Myocyte (in vitro differentiated cells): ENCODE measurements at places on chromosomes 12 and 14. TPM values are rescaled to one million over a fixed set of nuclear protein-coding genes. Genes with fewer than 3 reads are reported as not detected.
A peak's percentile ranks its signal among the peaks of the same experiment; 100 is the strongest.

DNA sequence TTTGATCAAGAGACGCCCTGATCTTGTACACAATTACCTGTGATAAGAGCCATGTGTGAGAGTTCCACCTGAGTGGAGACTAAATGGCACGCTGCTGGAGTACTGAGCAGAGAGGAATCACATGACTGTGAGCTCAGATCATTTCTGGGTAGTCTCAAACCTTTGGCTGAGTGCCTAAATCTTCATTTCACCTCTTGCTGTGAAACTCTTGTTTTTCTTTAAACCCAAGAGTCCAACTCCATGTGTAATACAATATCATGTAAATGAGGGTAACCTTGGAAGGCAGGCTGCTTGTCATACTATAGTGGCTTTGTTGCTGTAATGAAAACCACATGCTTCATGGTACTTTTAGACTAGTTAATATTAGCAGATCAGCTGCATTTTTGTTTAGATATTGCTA lies 156.9 kb downstream of the CAND1 start:
- peak; percentile 70 for DNase-seq

GRCh38 chr12:851343-851742 lies 98.2 kb downstream of the RAD52 start:
- peak; percentile 19 for DNase-seq

The IFNG-AS1 gene
- 1.8 TPM in 1 of 2 replicates, not detected in the other for total RNA-seq

The MAP3K9 gene
- total RNA-seq, result 0.42 and 0.53 TPM in 2 replicates

- peak; percentile 81 for DNase-seq
These were observed 449 bp upstream of the LTBP2 start for GRCh38 chr14:74612350-74613021.

- DNase-seq, result no peak
These were observed 8.9 kb upstream of the AMN start for GRCh38 chr14:102913341-102914211.

DNA sequence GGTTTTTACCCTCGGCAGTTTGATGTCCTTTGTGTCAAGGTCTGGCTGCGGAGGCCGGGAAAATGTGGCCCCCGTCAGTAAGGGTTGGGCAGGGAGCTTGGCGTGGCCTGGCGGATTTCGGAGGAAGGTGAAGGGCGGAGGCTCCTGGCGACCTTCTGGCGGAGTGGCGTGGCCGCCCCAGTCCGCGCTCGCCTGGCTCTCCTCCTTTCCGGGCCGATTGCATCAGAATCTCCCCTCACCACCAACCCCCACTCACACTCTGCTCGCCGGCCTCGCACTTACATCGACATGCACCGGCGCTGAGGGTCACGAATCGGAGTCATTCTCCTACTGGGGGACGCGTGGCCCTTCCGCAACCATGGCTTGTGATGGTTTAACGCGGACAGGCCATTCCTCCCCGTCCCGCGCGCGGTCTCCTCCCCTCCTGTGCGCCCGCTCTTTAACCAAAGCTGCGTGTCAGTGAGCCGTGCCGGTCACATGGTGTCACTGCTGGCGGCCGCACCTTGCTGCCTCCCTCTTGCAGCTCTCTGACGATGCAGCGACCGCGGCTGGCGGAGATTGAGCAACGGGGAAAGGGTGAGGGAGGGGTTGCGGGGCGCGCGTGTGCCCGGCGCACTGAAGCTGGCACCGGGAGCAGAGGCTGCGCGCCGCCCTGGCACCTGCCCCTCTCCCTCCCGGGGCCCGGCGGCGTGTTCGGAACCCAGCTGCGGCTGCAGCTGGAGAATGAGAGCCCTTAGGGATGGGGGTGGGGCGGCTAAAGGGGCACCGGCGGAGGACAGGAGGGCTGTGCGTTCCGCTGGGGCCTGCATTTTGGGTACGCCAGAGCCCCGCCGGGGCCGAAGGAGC lies at the start of gene SLC38A1:
Gene SLC38A1 (minus strand): TSS at position 461 of the 846 bp plus-strand sequence. CDS start 29,243 bp downstream, outside the sequence.
- peak; percentile 85 for DNase-seq

DNA sequence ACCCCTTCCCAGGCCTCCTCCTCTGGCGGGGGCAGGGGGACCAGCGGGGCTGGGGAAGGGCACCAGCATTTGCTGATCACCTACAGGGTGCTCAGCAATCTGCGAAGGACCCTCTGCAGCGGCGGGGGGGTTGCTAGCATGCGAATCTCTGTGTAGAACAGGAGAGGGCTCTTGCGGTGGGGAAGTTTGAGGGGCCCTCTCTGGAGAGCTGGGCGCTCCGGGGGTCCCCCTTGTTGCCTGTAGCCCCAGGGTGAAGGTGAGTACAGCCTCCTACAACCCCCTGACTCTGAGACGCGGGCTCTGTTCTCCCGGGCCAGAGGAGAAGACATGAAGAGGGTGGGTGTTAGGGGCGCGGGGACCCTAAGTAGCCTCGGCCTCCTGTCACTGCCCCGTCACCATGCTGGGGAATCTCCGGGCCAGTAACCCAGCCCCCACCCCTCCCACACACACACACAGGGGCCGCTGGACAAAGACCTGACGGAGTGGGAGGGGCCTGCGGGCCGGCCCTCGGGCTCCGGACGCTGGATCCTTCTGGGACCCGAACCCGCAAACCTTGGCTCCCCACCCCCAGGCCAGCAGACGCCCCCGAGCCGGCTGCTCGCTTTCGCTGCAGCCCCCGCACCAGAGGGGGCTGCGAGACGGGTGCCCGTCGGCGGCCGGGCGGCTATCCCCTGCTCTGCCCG lies 734 bp downstream of the FIGNL2 start:
- no peak for DNase-seq

The PIWIL1 gene
- not detected in 2 replicates for total RNA-seq

The FAM181A gene
- not detected in 2 replicates for total RNA-seq

DNA sequence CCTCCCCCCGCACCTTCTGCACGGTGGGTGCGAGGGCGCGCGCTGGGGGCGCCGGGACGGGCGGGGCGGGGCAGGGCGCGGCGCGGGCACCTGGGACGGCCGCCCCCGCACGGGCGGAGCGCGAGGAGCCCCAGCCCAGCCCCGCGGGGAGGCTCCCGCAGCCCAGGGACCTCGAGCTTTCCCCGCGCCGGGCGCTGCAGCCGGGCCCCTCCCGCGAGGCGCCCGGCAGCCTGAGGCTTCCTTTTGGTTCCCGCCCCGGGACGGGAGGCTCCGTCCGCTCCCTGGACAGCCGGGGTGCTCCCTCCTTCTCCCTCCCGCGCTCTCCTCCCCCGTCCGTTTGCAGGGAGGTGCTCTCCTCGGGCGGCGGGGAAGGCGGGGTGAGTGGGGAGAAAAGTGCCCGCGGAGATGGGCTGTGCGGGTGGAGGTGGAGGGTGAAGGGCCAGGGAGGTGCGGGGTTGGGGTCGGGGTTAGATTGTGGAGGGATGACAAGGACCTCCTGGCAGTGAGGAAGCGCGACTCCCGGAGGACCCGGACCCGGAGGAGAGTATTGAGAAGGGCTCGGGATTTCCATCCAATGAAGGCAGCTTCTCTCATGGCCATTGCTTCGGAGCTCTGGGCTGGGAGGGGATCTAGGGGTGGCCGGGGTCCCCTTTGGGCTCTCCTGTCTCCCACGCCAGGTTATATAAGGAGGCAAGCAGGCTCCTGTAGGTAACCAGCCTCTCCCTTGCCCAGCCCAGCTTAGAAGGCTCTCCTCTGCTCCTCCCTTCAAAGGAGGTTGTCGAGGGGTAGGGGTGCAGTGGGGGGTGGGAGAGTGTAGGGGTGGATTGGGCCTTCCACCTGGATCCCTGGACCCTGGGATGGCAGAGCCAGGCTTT lies 645 bp downstream of the JDP2 start:
- DNase-seq, result no peak

DNA sequence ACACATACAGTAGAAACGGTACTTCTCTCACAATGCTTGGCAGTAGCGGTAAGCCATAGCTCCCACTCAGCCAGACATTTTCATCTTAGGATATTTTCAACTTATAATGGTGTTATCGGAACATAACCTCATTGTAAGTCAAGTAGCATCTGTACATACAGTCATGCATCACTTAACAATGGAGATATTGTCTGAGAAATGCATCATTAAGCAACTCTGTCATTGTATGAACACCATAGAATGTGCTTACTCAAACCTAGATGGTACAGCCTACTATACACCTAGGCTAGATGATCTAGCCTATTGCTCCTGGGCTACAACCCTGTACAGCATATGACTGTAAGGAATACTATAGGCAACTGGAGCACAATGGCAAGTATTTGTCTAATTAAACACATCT lies 40.8 kb downstream of the RPS6KA5 start:
- no peak for DNase-seq

The HOXC6 gene
- 1.6 and 2.3 TPM in 2 replicates for total RNA-seq

DNA sequence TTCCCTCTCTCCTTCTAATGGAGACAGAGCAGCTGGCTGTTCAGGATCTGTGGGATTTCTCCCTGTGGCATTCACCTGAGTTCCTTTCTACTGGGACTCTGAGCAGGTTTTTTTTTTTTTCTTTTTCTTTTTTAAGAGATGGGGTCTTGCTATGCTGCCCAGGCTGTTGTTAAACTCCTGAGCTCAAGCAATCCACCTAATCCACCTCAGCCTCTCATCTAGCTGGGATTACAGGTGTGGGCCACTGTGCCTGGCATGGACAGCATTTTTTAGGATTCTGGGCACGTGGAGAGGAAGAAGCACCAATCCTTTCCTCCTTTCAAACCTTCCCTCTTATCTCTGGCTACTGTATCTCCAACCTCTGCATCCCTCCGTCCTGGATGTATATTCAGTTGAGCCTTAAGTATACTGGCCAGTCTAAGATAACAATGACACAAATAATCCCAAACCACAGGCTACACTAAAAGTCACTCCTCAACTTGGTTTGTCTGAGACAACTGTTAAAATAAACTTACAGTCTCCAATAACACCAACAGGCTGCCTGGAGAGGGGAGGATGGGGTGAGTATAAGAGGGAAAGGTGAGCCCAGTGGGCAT lies 16.4 kb upstream of the CELA1 start:
- DNase-seq, result peak; percentile 37

The C14orf39 gene
- 2.1 and 2.2 TPM in 2 replicates for total RNA-seq

- no peak for DNase-seq
These were observed 983.6 kb downstream of the FLRT2 start for GRCh38 chr14:86513564-86513963.

DNA sequence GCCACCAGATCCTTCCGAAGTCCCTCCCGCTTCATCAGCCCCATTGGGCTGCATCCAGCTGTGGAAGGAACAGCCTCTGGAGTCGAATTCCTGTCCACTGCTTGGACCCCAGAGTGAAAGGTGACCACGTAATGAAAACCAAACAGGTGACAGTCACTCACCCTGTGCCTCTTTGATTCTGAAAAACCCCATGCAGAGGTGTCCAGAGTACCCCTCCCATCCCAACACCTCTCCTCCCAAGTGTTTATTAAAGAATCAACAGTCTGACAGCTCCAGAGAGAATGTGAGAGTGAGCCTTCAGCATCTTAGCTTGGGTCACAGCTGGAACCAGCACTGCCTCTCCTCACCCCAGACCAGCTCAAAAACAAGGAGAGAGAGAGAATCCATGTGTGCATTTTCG lies 178.6 kb upstream of the NOS1 start:
- DNase-seq, result no peak

The CLEC9A gene
- not detected in 2 replicates for total RNA-seq

- DNase-seq, result no peak
These were observed 104.9 kb downstream of the PDZRN4 start for GRCh38 chr12:41293011-41293410.

- DNase-seq, result no peak
These were observed 12.4 kb downstream of the MTERF2 start for GRCh38 chr12:106974511-106974910.

The PDE3A gene
- total RNA-seq, result 0.29 and 0.88 TPM in 2 replicates

- DNase-seq, result no peak
These were observed 389 bp downstream of the OR4K13 start for GRCh38 chr14:20035449-20035848.

GRCh38 chr14:28116716-28117115 lies 649.9 kb upstream of the FOXG1 start:
- DNase-seq, result no peak

GRCh38 chr14:37251775-37252174 lies 54.0 kb downstream of the MIPOL1 start:
- no peak for DNase-seq

The KCNK10 gene
- total RNA-seq, result not detected in 2 replicates

GRCh38 chr12:120818416-120818815 lies 85.7 kb downstream of the SPPL3 start:
- no peak for DNase-seq

The USP44 gene
- total RNA-seq, result 0.05 TPM in 1 of 2 replicates, not detected in the other

The INSM2 gene
- not detected in 2 replicates for total RNA-seq

The EPYC gene
- not detected in 2 replicates for total RNA-seq

DNA sequence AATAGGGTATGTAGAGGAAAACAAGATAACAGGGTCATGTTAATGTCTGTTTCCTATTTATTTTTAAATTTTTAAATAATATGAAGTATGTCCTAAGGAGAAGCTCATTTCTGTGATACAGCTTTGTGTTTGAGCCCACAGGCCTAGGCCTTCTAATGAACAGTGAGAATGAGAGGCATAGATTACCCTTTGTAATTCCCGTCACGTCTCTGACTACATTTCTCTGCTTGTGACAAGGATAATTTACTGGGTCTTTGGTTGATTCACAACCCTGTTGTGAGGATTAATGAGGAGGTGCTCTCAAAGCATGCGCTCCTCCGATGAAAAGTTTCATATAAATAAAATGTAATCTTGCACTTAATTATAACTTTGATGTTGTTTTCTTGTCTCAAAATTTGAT lies 56.1 kb downstream of the SYT10 start:
- no peak for DNase-seq

The FAM177A1 gene
- total RNA-seq, result 63.8 and 78.6 TPM in 2 replicates

The FOXN4 gene
- total RNA-seq, result not detected in 2 replicates

DNA sequence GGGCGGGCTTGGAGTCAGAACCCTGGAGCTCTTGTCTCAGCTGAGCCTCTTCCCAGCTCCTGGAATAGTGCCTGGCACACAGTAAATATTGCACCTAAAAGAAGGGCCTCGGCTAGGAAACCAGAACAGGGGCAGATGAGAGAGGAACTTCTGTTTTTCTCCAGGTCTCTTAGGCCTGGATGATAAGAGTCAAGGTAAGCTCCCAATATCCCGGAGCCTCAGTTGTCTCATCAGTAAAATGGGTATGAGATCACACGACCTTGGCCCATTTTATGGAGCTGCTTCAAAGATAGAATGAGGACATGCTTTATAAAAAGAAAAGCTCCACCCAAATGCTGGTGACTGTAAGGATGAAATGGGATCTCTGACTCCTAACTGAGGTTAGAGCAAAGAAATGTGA lies 202.2 kb downstream of the TTC7B start:
- peak; percentile 45 for DNase-seq

DNA sequence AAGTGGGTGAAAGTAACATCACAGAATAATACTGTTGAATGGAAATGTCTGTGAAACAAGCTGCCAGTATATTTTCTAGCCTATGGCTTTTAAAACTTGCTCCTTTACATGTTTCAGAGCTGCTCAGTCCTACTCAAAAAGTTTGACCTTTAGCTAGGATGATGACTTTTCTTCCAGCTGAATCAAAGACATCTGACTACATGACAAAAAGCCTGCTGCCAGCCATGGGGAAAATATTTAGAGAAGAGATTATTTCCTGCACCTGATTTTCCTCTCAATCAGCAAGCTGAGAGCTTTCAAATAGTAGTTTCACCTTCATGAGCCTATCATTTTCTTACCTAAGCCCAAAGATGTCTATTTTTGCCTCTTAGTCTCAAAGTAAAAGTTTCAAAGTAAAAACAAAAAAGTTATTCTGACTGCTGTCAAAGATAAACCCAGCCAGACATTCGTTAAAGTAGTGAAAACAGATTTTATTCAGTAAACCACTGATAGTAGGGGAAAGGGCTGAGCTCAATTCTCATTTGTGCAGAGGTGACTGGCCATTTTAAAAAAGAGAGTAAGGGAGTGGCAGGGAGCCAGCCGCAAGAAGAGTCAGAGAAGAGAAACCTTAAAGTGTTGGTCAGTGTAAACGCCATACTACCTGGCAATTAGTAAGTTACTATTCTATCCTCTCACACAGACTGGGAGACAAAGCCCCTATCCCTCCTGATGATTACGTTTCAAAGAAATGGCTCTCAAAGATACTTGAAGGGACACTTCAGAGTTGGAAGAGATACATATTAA lies 2.2 kb downstream of the ATP6V1D start:
- peak; percentile 7 for DNase-seq

GRCh38 chr12:10779103-10779502 lies 23.3 kb downstream of the TAS2R7 start:
- DNase-seq, result peak; percentile 12
